Activated naive CD4-positive, alpha-beta T cell treated with Interleukin-2 at 50 U/mL for 16 hours (primary cell): ENCODE measurements at places on chromosomes 12 and 14.

GRCh38 chr14:102868956-102869547, 53.4 kb upstream of the AMN start:
- DNase-seq = no peak

DNA sequence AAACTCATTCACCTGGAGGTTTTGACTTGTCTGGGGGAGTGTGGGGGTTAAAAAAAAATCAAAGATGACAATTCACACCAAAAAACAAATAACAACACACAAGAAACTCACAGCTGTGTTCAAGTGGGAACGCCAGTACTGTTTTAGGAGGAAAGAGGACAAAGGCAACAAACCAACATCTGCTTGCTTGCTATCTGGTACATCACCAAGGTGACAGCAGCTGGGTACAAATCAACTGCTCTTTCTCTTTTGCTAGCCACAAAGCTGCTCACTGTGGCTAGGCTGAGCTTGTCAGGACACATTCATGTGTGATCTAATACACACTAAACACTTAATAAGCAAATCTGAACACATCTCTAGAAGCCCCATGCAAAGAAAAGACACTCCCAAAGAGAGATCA, 128.0 kb upstream of the RAP1B start:
- DNase-seq = peak; percentile 13

DNA sequence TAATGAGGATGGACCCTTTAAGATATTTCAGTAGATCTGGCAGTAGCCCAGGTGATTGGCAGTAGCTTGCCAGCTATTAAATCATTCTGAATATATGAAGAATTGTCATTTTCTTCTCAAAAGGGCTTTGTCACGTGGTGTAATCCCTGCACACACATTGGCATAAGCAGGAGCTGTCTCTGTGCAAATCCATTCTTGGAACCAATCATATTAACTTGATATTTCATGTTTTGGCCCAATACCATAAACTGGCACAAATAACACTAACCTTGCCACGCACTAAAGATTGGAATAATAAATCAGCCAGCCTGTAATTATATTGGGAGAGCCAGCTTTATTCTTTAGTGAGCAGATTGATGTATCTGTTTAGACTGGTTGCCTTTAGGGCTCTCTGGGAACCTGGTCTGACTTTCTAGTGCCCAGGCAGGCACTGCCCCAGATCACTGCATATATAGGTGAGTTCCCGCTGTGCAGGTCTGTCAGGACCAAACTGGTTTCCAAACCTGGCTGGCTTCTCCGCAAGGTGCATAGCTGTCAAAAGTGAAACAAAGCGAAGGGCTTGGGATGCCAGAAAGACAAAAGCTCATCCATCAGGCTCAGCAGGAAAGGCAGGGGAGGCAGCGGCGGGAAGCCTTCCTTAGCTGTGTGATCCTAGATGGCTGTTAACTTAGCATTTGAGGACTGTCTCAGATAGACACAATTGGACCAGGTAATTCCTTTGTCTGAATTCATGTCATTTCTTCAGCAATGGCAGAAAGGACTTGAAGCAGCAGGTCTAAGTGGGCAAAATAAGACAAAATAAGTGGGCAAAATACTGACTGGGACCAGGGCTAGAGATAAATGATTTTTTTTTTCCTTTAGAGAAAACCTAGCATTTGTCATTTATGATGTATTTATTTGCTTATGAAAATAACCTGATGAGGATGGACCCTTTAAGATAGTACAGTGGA, 128.8 kb upstream of the DYRK2 start:
- DNase-seq = no peak

GRCh38 chr12:49965836-49966235, 4.2 kb downstream of the AQP5 start:
- DNase-seq = no peak

- DNase-seq = no peak
These were observed 7.0 kb upstream of the VRK1 start for GRCh38 chr14:96790186-96790585.

- DNase-seq = no peak
These were observed 396.2 kb downstream of the NUAK1 start for GRCh38 chr12:105742567-105742874.

GRCh38 chr12:58202933-58203718, 261.8 kb downstream of the ATP23 start:
- no peak for DNase-seq

DNA sequence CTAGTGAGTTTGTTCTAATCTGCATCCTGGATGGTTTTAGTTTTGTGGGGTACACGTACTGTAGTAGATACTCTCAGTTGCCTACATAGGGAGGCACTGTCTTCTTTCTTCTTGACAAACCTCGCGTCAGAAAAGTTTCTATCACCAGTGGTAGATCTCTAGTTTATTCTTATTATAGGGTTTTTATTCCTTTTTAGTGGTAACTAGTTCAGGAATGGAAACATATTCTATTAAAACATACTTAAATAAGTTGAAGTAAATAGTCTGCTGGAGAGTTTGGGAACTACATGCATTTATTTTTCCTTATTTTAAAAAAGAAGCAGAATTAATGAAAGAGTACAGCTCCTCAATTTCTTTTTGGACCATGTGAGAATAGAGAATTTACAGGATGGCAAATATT, 33.6 kb upstream of the OR9K2 start:
- no peak for DNase-seq

DNA sequence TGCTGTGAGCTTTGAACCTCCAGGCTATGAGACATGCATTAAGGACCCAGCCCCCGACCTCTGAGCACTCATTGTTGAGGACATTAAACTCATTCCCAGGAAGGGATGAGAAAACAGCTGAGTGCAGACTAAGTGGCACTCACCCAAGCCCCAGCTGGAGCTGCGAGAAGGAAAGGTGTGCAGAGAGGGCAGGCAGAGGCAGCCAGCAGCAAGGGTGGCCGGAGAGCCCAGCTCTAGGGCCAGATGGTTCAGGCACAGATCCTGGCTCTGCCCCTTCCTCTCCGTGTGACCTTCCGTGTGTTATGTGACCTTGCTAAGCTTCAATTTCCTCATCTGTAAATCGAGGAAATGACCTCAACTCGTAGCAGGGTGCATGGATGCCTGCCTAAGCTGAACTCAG, 3.7 kb downstream of the TSPAN11 start:
- no peak for DNase-seq

- DNase-seq = no peak
These were observed 10.3 kb upstream of the SP7 start for GRCh38 chr12:53346491-53346890.
